ENCODE measurements at places on chromosomes 1 and 21.
A peak's percentile ranks its signal among the peaks of the same experiment; 100 is the strongest.

DNA sequence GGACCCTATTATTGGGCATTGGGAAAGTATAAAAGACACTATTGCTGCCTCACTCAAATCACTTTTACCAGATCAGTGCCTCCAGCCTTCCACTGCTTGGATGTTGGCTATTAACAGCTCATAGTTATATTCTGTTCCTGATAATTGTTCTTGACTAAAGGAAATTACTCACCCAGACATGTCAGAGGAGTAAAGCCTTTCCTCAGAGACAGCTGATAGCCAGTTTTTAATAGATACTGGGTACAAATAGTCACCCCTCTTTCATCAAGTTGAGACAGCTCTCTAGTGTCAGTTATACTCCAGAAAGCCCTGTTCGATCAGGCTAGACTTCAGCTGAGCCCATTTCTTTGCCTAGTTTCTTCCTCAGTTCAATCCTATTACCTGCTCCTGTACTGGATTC, 876.1 kb upstream of the B3GALT2 start:
- no peak for DNase-seq

- DNase-seq: no peak
Observed at GRCh38 chr1:3197781-3198316, 128.8 kb downstream of the PRDM16 start.

DNA sequence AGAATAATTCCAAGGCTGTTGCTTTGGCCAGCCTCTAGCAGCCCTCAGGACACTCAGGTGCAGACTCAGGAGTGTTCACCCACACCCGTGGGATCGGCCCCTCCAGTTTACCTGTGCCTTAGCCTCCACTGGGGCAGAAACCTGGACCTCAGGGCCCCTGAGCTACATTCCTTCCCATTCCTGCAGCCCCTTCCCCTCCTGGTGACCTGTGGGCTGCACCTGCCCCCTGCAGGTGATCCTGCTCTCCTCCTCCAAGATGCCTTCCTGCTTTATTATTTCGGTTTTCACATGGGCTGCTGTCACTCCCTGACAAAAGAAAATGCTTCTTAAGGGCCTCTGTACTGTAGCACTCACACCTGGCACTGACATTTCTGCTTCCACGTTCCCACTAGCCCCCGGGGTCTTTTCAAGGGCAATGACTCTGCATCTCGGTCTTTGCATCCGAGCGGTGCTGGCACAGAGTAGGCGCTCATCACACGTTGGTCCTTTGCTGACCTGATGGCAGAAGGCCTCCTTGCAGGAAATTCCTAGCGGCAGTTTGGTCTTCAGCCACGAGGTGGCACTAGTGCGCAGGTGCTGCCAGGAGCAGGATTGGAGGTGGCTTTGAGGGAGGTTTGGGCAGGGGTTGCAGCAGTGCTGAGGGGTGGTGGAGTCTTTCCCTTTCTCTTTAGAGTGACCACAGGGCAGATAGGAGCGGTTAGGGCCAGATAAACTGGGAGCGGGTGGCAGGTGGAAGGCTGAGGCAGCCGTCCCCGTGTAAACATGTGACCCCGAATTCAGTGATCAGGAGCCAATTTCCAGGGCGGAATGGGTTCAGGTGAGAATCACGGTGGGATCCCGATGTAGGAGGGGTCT, 25.3 kb upstream of the ETV3 start:
- peak; percentile 80 for DNase-seq

DNA sequence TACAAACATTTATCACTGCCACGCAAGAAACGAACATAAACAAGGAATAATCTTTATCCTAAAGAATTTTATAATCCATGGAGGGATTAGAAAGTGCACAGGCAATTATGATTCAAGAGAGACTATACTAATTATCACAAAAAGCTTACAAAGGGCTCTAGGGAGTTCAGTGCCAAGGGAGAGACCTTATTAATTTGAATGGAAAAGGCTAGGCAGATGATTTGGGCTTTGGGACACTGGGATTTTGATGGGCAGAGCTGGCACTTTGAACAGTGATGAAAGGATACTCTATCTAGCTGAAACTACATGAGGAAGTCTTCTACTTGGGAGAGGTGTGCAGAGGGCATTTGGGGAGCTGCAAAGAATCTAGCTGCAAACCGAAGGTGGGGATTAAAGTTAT, 48.9 kb upstream of the IVNS1ABP start:
- no peak for DNase-seq

- no peak for DNase-seq
Observed at GRCh38 chr1:109876617-109877316, 33.9 kb upstream of the CSF1 start.

DNA sequence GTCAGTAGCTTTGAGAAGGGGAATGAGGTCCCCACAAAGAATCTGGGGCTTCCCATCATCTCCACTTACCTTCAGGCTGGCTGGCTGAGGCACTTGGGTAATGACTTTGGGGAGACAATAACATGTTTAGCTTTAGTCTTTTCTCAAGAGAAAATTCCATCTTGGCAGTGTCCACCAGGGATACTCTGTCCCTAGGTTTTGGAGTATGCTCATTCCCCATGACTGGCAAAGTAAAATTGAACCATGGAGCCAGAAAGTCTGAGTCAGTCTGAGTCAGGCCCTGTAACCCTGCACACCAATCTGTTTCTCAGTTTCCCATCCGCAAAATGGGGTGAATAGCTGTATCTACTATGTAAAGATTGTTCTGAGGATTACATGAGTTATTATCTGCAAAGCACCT, 28.2 kb downstream of the RUNX1 start:
- peak; percentile 48 for DNase-seq

Data from stimulated activated CD4-positive, alpha-beta T cell treated with anti-CD3 and anti-CD28 coated beads, Interleukin-15, amount 100 ng/mL, for 24 hours (primary cell).